Stimulated activated naive CD4-positive, alpha-beta T cell (primary cell): ENCODE measurements at places on chromosomes 16 and 17.
A peak's percentile ranks its signal among the peaks of the same experiment; 100 is the strongest.

GRCh38 chr16:17469011-17469740, 1.6 kb downstream of the XYLT1 start:
- no peak for DNase-seq

DNA sequence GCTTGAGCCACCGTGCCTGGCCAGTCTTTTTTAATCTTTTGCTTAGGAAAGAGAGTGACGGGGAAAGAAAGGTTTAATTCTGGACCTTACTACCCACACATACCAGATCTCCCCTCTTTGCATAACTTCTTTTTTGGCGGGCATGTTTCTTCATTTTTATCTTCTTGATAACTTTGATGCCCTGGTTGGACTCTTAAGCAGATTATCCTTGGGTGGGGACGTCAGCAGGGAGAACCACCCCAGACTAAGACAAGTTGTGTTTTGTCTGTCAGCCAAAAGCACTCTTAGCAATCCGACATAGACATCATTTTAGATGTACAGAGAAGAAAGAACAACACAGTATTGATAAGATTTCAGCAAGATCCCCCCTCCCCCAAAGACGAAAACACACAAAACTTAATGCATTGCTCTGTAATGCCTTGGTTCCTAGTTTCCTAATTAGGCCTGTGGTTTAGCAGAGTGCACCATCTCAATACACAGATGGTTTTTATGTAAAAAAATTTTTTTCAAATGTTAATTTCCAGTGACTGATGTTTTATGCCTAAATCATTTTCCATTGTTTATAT, 99.9 kb downstream of the MSI2 start:
- DNase-seq: no peak

- no peak for DNase-seq
Observed at GRCh38 chr17:48394821-48395220, 35.2 kb downstream of the SKAP1 start.

- DNase-seq: no peak
Observed at GRCh38 chr17:8249621-8250500, 772 bp downstream of the PFAS start.

GRCh38 chr16:50271148-50272041, 5.0 kb downstream of the ADCY7 start:
- no peak for DNase-seq

DNA sequence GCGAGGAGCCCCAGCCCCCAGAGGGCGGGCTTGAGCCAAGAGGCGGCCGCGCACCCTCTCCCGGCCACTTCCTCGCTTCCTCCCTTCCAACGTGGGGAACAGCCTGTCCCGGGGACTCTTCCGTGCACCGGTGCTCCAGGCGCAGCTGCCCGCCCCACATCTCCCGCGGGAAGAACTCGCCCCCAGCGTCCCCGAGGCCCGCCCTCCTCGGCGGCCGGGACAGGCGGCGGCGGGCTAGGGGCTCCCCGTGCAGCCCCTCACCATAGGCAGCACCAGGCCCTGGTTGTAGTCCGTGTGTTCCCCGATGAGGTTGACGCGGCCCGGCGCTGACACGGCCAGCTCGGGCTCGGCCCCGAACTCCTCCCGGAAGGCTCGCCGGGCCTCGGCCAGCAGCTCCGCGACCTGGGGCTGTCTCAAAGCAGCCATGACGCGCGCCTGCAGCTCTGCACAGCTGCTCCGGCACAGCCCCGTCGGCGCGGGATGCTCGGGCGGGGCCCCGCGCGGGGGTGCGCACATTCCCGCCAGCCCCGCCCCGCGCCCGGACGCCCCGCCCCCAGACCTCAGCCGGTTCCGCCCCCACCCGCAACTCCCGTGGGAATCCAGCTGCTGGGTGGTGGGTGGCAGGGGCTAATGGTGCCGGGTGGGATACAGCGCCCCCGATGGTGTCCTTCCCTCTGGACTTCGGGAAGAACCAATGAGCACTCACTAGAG, at the start of gene GALK1:
GALK1 (minus strand) TSS at position 482 of the 711 bp plus-strand sequence; CDS start at position 426, 56 bp downstream.
- peak; percentile 66 for DNase-seq

DNA sequence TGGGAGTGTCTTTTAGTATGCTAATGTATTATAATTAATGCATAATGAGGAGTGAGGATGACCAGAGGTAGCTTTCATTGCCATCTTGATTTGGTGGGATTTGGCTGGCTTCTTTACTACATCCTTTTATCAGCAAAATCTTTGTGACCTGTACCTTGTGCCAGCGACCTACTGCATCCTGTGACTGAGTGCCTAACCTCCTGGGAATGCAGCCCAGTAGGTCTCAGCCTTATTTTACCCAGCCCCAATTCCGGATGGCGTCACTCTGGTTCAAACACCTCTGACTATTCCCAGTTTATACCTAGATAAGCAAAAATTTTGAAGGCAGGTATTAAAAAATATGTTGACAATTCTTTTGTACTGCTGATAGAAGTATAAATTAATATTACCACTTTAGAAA, 10.5 kb upstream of the BLMH start:
- DNase-seq: no peak
